ENCODE measurements at places on chromosomes 7 and 10. TPM values are rescaled to one million over a fixed set of nuclear protein-coding genes. Genes with fewer than 3 reads are reported as not detected.

Gene ADARB2
- not detected for total RNA-seq

Gene MUC3A
- total RNA-seq = 0.39 TPM

Gene GDF2
- total RNA-seq = not detected

Gene NPY4R2
- not detected for total RNA-seq

Gene PRKAR2B
- total RNA-seq = 4.8 TPM

Gene XRCC2
- total RNA-seq = 0.19 TPM

Gene HYAL4
- total RNA-seq = not detected

Gene LIPN
- total RNA-seq = 0.58 TPM

Gene GRB10
- 108 TPM for total RNA-seq

Gene JCAD
- 82.4 TPM for total RNA-seq

Gene MUC12
- 0.88 TPM for total RNA-seq

Gene HDAC9
- total RNA-seq = 51.4 TPM

Gene GIMAP7
- total RNA-seq = 41.8 TPM

Gene FZD8
- total RNA-seq = 8.2 TPM

Gene ADCYAP1R1
- 6.1 TPM for total RNA-seq

Gene FAM24B
- total RNA-seq = 1.2 TPM

Gene AKR1C3
- total RNA-seq = 36.2 TPM

GRCh38 chr7:28903730-28904577 lies 54.2 kb downstream of the TRIL start:
- DNase-seq = no peak

- DNase-seq = no peak
These were observed 12.0 kb upstream of the KLHL7 start for GRCh38 chr7:23093546-23093945.

DNA sequence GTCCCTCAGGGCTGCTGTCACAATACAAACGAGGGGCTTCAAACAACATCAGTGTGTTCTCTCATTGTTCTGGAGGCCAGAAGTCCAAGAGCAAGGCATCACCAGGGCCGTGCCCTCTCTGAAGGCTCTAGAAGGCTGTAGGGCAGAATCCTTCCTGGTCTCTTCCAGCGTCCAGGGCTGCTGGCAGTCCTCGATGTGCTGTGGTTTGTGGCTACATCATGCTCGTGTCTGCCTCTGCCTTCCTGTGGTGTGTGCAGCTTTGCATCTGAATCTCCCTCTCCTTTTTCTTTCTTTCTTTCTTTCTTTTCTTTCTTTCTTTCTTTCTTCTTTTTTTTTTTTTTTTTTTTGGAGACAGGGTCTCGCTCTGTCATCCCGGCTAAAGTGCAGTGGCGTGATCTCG lies 103.5 kb downstream of the INSYN2A start:
- no peak for DNase-seq

DNA sequence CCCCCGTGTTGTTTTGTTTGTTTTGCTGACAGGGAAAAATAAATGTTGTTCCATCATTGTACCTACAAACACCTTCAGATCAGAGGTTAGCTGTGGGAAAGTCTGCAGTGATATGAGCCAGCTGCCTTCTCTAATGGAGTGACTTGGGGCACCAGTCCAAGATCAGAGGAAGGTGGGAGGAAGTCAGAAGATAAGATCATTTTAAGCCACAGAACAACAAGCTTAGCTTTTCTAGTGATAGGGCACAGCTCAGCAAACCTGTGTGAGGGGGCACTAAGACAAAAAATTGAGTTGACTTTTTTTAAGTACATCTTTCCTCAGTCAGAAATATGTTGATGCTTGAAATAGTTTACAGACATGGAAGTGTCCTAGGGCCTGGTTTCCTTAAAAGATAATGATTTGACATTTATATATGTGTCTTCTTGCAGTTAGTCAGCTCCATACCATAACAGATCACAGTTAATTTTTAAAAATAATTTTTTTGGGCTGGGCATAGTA lies 240.3 kb upstream of the KAT6B start:
- DNase-seq = no peak

DNA sequence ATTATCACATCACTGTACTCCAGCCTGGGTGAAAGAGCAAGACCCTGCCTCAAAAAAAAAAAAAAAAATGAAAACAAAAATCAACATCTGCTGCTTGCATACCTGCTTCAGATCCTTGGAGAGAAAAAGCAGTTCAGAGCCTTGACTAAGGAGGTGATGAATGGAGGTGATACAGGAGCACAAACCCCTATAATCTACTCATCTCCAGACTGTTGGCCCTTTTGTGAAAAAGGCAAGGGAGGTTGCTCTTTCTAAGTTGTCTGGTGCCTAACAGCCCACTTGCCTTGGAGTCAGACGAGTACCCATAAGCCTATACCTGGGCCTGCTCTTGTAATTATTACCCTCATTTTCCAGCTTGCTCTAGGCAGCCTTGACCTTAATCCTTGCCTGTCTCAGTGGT lies 1.4 kb downstream of the SFXN2 start:
- no peak for DNase-seq

DNA sequence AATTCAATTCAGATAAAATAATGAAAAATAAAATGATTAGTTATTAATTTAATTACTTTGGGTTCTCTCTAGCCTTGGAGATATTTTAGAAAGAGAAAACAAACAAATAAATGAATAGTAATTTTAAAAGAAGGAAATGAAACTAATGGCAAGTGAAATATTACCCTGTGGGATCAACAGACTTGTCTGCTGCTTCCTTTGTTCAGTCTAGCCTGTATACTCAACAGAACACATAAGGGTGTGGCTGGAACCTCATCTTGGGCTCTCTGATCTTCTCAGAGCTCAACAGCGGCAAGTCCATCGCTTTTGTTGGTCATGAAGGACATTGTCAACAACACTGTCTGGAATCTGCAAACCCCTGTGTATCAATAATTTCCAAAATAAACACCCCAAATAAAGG lies 904.9 kb downstream of the IPMK start:
- no peak for DNase-seq

GRCh38 chr7:48426966-48427555 lies 255.8 kb downstream of the ABCA13 start:
- DNase-seq = no peak

- no peak for DNase-seq
These were observed 109.0 kb downstream of the SDHAF3 start for GRCh38 chr7:97226541-97226940.

GRCh38 chr10:6143181-6143580 lies 54.3 kb downstream of the RBM17 start:
- no peak for DNase-seq

GRCh38 chr7:85154282-85154937 lies 32.4 kb downstream of the SEMA3D start:
- no peak for DNase-seq

DNA sequence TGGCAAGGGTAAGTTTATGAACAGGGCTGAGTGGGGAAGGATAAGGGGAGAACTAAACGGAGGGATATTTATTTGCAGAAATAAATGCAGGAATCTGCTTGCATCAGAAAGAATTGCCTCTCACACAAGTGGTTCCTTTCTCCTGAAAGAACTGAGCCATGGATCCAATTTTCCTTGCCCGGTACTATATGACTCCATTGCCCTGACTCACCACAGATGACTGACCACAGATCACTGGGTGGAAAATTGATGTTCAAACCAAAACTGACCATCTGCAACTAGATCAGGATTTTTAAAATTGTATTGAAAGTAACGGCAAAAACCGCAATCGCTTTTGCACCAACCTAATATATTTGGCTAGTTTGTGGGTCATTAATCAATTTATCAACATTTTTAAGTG lies 6.2 kb upstream of the MACC1 start:
- DNase-seq = no peak

GRCh38 chr10:24008164-24009091 lies 200.5 kb upstream of the KIAA1217 start:
- no peak for DNase-seq

GRCh38 chr10:106874604-106874889 lies 290.0 kb downstream of the SORCS1 start:
- DNase-seq = no peak

- no peak for DNase-seq
These were observed 82.7 kb upstream of the KLF6 start for GRCh38 chr10:3867454-3868270.

- DNase-seq = no peak
These were observed 43.2 kb downstream of the C7orf33 start for GRCh38 chr7:148633761-148634160.

DNA sequence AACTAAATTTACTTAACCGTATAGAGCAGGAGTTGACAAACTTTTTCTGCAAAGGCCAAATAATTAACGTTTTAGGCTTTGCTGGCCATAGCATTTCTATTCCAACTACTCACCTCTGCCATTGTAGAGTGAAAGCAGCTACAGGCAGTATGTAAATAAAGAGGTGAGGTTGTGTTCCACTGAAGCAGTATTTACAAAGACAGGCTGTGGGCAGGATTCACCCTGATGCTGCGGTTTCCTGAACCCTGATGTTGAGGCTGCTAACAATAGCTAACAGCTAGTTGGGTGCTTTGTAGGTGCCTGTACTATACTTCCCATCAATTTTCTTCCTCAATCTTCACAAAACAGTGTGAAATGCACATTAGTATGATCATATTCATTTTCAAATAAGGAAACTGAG lies 47.0 kb upstream of the LAMB1 start:
- no peak for DNase-seq

- peak; percentile 71 for DNase-seq
These were observed 209.1 kb downstream of the TRIL start for GRCh38 chr7:28748933-28749584.

GRCh38 chr7:25860275-25861163 lies 291.5 kb upstream of the NFE2L3 start:
- DNase-seq = no peak

GRCh38 chr7:128406314-128407232 lies 3.2 kb downstream of the IMPDH1 start:
- no peak for DNase-seq

DNA sequence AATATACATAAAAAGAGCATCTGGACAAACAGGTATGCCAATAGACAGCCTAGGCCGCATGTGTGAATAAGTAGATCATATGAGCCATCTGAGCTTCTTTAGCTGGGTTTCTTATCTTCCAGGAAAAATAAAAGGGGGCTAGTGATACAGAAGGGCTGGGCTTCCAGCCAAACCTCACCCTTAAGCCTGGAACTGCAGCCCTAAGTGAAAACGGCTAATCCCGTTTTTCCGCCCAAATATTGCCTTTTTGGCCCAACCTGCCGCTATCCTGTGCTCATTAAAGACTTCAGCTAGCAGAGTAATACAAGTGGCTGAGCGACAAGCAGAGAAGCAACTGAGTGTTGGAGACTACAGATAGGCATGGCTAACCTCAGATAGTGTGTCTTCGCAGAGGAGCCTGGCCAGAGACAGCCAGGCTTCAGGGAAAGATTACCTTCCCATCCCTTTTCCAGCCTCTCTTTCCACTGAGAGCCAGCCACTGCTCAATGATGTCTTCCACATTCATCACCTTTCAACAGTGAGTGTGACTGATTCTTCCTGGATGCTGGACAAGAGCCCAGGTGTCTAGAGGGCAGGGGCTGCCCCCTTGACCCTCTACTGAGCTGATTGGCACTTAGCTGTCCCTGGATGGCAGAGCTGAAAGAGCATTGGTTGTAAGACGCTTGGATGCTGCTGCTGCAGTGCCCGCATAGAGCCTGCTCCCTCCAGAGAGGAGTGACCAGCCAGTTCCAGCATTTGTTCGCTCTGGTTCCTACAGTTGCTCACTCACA lies 108.9 kb downstream of the ITGB8 start:
- no peak for DNase-seq

DNA sequence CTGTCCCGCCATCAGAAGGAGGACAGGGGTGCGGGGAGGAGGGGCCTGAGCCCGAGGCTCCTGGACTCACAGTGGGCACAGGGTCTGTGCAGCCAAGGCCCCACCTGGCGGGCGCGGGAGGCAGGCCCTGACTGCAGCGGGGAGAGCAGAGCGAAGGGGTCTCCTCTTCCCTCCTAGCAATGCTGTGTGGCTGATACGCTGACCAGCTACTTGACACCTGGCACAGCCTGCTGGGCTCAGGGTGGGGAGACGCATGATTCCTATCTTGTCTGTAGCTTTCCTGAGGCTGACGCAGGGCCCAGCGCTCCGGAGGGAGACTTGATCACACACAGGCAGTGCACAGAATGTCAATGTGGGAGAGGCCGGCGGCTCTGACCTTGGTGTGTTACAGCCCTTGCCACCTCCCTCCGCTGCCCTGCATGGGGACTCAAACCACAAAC lies 174.9 kb downstream of the ELFN1 start:
- DNase-seq = peak; percentile 53

- peak; percentile 14 for DNase-seq
These were observed 30.4 kb upstream of the DAGLB start for GRCh38 chr7:6478186-6478585.

GRCh38 chr10:119893074-119893473 lies 544 bp downstream of the SEC23IP start:
- DNase-seq = no peak

DNA sequence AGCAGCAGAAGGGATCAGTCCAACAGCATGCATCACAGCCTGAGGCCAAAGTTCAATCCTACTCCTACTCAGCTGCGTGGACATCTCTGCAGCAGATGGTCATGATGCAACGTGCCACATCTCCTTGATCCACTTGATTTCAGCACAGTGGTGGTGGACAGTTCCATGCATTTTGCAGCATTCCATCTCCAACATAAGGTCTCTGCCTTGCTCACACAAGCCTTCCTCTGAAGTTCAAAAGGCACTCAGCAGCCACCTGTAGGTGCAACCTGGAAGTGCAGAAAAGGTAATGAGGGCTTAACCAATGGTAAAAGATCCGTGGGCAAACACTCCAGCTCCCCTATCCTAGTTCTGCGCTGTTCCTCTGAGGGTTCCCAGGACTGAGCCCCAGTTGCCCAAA lies 57.5 kb upstream of the CHCHD3 start:
- no peak for DNase-seq

DNA sequence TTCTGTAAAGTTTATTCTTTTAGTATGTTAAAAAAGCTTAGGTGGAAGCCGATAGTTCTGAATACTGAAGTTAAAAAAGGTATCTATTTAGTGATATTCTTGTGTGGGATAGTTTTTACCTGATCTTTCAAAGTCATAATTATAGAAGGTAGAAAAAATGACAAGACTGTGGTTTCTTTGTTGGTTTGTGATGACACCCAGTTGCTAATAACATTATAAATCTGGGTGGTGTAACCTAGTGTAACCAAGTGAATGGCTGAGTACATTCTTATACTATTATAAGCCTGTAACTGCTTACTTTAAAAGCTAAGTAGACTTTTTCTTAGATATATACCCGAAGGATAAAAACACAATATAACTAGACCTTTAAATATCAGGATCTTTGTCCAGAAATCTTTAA lies 2.3 kb downstream of the CDK13 start:
- DNase-seq = no peak

GRCh38 chr7:4248295-4248694 lies 433.8 kb upstream of the FOXK1 start:
- no peak for DNase-seq

Data from aorta (tissue), 5 donors.